HepG2 (cell line): ENCODE measurements at places on chromosomes 3 and 15.

DNA sequence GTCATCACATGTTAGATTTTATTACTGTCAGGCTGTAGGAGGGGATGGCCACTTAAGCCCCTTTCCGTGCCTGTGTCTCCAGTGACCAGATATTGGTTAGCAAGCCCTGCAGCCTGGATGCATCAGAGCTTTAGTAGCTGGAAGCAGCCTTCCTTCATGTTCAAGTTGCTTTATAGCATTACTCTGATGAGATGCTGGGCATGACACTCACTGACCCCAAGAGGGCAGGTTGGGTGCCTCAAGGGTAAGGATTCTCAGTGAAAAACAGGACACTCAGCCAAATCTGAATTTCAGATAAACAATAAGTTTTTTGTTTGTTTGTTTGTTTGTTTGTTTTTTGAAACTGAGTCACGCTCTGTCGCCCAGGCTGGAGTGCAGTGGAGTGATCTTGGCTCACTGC is 68.5 kb upstream of the PTX3 start:
- no peak overlapping the region for H3K27ac ChIP-seq
- no peak for DNase-seq
- no peaks in the 10 kb centered on the region for H3K27me3 ChIP-seq

DNA sequence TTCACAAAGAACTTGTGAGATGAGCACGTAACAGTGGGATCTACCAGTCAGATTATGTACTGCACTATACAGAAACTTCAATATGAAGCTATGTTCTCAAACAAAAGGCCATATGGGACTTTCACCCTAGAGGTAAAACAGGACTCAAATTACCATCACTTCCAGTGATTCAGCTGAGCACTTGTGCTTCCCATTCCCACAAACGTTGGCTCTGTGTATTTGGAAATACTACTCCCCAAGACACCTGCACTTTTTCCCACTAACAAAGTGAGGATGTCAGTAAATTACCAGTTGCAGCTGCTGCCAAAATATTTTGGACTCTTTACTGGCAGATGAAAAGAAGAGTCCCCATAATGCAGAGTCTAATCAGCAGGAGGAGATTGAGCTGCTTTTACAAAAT is 1570.1 kb downstream of the SI start:
- no peaks in the 10 kb centered on the region for H3K4me1 ChIP-seq
- no peaks in the 10 kb centered on the region for H3K36me3 ChIP-seq
- no peak overlapping the region for H3K27ac ChIP-seq
- H3K4me3 ChIP-seq, result no peak overlapping the region
- H3K27me3 ChIP-seq, result no peaks in the 10 kb centered on the region

DNA sequence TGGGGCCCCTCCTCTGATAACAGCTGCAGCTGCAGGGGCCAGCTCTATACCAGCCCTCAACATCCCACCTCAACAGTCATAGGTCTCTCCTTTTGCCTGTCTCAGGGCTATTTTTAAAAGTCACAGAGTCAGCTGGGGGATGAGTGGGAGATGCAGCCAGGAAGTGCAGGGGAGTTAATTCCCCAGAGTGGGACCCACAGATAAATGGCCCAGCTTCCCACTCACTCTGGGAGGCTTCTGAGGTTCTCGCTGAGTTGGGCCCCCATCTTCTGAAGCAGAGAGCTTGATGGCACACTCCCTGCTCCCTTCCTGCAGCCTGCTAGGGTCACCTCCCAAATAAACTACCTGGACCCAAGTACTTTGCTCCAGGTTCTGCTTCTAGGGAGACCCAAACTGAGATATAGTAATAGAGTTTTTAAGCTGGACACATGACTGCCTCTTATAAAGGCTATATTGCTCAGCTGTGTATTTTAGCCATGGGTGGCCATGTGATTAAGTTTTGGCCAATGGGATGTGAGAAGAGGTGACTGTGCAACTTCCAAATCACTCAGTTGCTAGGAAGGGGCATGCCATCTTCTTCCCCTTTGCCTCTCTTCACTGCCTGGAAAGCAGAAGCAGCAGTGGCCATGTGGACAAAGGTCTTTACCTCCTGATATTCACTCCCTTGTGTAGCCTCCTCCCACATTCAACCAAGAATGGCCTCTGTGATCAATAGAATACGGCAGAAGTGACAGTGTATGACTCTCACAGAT is 15.5 kb upstream of the VIPR1 start:
- H3K27me3 ChIP-seq, result no peaks in the 10 kb centered on the region
- no peak overlapping the region for H3K27ac ChIP-seq
- no peaks in the 10 kb centered on the region for H3K36me3 ChIP-seq
- H3K4me3 ChIP-seq, result no peak overlapping the region
- H3K4me1 ChIP-seq, result no peaks in the 10 kb centered on the region
- no peak for DNase-seq

DNA sequence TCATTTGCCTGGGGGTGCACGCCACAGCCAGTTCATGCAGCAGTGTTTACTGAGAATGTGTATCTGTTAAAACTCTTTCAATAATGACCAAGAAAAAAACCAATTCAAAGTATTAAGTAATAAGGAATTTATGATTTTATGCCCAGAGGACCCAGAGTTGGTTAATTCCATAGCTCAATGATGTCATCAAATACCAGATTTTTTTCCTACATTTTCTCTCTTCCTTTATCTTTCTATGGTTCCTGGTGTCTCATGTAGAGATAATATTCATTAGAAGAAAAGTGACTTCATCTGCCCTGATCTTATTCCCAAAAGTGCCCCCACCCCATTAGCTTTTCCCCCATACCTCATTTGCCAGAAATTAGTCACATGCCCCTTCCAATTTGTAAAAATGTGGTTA is 44.6 kb upstream of the LMCD1 start:
- no peaks in the 10 kb centered on the region for H3K27me3 ChIP-seq
- H3K36me3 ChIP-seq, result no peaks in the 10 kb centered on the region
- no peak overlapping the region for H3K27ac ChIP-seq
- DNase-seq, result no peak
- peaks cover 43% of the 10 kb centered on the region for H3K4me1 ChIP-seq

- no peaks in the 10 kb centered on the region for H3K27me3 ChIP-seq
- no peaks in the 10 kb centered on the region for H3K36me3 ChIP-seq
- H3K4me3 ChIP-seq, result no peak overlapping the region
These were observed 45.4 kb upstream of the TRAK1 start for GRCh38 chr3:42045708-42046243.

DNA sequence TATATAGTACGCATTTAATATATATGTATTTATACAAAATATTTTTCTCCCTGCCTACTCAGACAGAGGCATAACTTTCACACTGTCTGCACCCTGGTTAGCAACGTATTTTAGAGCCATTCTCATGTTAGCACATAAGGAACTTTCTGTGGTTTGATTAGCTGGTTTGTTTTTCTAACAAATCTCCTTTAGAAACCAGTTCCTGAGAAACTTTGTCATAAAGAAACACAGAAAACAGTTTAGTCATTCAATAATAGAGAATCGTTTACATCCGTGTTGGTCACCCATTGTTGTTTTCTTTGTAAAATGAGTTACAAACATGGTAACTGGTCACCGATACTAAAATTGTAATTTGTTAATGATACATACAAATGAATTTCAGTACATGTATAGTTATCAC is 5.9 kb upstream of the NGRN start:
- no peak overlapping the region for H3K4me3 ChIP-seq
- H3K36me3 ChIP-seq, result no peaks in the 10 kb centered on the region
- no peak overlapping the region for H3K27ac ChIP-seq

GRCh38 chr3:182487143-182487542 is 306.2 kb upstream of the ATP11B start:
- DNase-seq, result no peak
- H3K27ac ChIP-seq, result no peak overlapping the region
- no peak overlapping the region for H3K4me3 ChIP-seq
- H3K36me3 ChIP-seq, result no peaks in the 10 kb centered on the region

- no peaks in the 10 kb centered on the region for H3K36me3 ChIP-seq
- peaks cover 87% of the 10 kb centered on the region for H3K4me1 ChIP-seq
- H3K27ac ChIP-seq, result no peak overlapping the region
- no peak overlapping the region for H3K4me3 ChIP-seq
These were observed 325.2 kb upstream of the CTNNB1 start for GRCh38 chr3:40873934-40874699.

DNA sequence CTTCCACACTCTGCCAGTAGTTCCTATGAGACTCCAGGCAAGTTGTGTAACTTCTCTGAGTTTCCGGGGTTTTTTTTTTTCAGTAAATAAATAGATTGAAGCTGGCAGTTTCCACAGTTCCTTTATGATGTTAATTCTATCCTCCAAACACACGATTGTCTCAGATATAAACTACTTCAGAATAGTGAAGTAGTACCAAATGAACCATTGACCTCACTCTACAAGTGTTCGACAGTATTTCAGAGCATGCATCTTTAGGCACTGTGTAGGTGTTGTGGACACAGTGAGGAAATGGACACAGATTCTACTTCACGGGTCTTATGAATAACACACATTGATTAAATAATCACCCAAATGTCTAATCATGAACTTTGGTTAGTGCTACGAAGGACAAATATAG is 136.1 kb upstream of the IGSF10 start:
- no peak overlapping the region for H3K27ac ChIP-seq
- no peaks in the 10 kb centered on the region for H3K27me3 ChIP-seq
- no peak overlapping the region for H3K4me3 ChIP-seq
- no peak for DNase-seq
- H3K36me3 ChIP-seq, result no peaks in the 10 kb centered on the region
- no peaks in the 10 kb centered on the region for H3K4me1 ChIP-seq

DNA sequence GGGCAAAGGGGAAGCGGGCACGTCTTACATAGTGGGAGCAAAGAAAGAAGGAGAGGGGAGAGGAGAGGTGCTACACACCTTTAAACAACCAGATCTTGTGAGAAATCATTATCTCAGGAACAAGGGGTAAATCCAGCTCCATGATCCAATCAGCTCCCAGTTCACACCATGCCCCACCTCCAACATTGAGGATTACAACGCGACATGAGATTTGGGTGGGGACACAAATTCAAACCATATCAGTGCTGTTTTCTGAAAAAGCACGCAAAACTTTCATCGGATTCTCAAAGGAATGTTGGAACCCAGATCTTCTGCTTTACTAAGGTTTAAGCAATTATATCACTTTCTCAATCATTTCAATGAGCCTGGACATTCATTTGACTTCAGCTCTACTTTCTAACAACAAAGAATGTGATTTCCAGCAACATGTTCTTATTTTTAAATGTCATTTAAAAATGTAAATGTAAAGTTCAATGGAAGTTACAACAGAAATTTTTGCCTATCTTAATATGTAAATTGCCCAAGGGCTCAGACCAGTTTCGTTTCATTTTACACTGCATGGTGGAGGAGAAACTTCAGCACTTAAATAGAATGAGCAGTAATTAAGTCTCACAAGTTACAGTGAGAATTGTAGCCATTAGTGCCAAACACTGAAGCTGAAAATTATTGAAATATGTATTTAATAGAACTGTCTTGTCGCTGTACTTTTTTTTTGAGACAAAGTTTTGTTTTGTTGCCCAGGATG is 8.4 kb upstream of the CCDC54 start:
- no peaks in the 10 kb centered on the region for H3K36me3 ChIP-seq
- no peak overlapping the region for H3K4me3 ChIP-seq
- no peak overlapping the region for H3K27ac ChIP-seq
- no peaks in the 10 kb centered on the region for H3K4me1 ChIP-seq
- H3K27me3 ChIP-seq, result no peaks in the 10 kb centered on the region

GRCh38 chr3:114600571-114600970 is 306.7 kb downstream of the TIGIT start:
- no peak for DNase-seq
- H3K36me3 ChIP-seq, result no peaks in the 10 kb centered on the region
- no peak overlapping the region for H3K27ac ChIP-seq

- H3K4me3 ChIP-seq, result no peak overlapping the region
- H3K27me3 ChIP-seq, result no peaks in the 10 kb centered on the region
- H3K36me3 ChIP-seq, result no peaks in the 10 kb centered on the region
- H3K4me1 ChIP-seq, result no peaks in the 10 kb centered on the region
These were observed 62.3 kb downstream of the PPARG start for GRCh38 chr3:12351145-12351544.

- H3K27me3 ChIP-seq, result no peaks in the 10 kb centered on the region
- H3K27ac ChIP-seq, result no peak overlapping the region
- H3K4me3 ChIP-seq, result no peak overlapping the region
- no peak for DNase-seq
These were observed 20.7 kb downstream of the TATDN2 start for GRCh38 chr3:10268930-10269329.

DNA sequence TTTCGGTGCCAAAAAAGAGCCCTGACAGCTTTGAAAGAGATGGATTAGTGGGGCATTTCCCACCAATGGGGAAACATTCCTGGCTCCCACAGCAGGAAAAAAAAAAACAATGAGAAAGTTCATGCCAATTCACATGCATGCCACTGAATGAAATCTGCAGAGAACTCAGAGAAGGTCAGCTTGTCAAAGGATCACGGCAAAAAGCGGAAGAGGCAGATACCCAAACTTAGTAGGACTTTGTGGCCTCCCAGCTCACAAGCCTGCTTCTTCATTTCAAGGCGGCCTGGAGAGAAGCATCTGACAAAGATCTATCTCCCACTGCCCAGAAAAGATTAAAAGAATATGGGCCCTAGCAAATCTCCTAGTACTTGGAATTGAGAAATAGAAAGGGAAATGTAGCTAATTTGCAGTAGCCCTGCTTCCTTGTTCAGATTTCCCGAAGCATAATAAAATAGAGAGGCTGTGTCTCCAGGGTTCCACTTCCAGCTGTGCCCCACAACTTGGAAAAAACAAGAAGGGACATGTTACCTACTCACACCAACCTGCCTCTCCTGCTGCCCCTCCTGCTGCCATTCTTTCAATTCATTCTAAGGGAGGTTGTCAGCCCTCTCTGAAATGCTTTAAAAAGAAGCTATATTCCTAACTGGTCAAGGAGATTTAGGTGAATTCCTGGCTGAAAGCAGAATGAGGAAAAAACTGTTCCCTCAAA is 170.4 kb downstream of the FHIT start:
- H3K4me3 ChIP-seq, result no peak overlapping the region
- no peak overlapping the region for H3K27ac ChIP-seq
- H3K27me3 ChIP-seq, result no peaks in the 10 kb centered on the region
- no peaks in the 10 kb centered on the region for H3K36me3 ChIP-seq

DNA sequence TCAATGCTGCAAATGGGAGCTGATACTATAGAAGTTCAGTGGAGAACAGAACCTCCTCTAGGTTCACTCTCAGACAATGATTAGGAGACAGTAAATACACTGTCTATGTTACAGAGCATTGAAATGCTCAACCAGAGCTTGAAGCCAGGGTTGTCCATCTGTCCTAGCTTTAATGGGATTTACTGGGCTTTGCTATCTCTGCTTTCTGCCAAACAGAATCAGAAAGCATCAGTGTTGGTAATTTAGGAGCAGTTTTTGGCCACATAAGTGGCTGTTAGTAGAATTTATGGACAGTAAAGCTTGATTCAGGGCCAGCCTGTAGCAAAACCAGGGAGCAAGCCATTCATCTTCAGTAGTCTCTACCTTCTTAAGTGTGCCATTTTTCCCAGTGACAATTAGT is 396.3 kb downstream of the LSAMP start:
- H3K27ac ChIP-seq, result no peak overlapping the region
- no peaks in the 10 kb centered on the region for H3K27me3 ChIP-seq
- H3K36me3 ChIP-seq, result no peaks in the 10 kb centered on the region
- no peaks in the 10 kb centered on the region for H3K4me1 ChIP-seq
- DNase-seq, result no peak
- no peak overlapping the region for H3K4me3 ChIP-seq

- H3K4me3 ChIP-seq, result no peak overlapping the region
- no peak overlapping the region for H3K27ac ChIP-seq
- no peaks in the 10 kb centered on the region for H3K27me3 ChIP-seq
- H3K4me1 ChIP-seq, result peaks cover 42% of the 10 kb centered on the region
- peaks cover 3% of the 10 kb centered on the region; the same call in 1 of the 3 replicates for H3K36me3 ChIP-seq
These were observed 10.7 kb downstream of the H1-8 start for GRCh38 chr3:129553719-129554118.

GRCh38 chr3:73401059-73401458 is 223.7 kb downstream of the PDZRN3 start:
- H3K4me1 ChIP-seq, result no peaks in the 10 kb centered on the region
- no peaks in the 10 kb centered on the region for H3K36me3 ChIP-seq
- no peak overlapping the region for H3K27ac ChIP-seq
- H3K27me3 ChIP-seq, result no peaks in the 10 kb centered on the region
